ENCODE measurements at places on chromosomes 1 and 21. TPM values are rescaled to one million over a fixed set of nuclear protein-coding genes. Genes with fewer than 3 reads are reported as not detected.

The SMIM11 gene
- 21.1 TPM for total RNA-seq

The KLHDC9 gene
- 0.30 TPM for total RNA-seq

The NCAM2 gene
- not detected for total RNA-seq

The DMRTA2 gene
- not detected for total RNA-seq

The NBPF10 gene
- 2.7 TPM for total RNA-seq

The IFNAR1 gene
- 37.6 TPM for total RNA-seq

The ASPM gene
- 104 TPM for total RNA-seq

The MPZ gene
- 4.5 TPM for total RNA-seq

The USP25 gene
- 56.0 TPM for total RNA-seq

The TFF1 gene
- total RNA-seq = not detected
